ENCODE measurements at places on chromosomes 16 and 17. TPM values are rescaled to one million over a fixed set of nuclear protein-coding genes. Genes with fewer than 3 reads are reported as not detected.

DNA sequence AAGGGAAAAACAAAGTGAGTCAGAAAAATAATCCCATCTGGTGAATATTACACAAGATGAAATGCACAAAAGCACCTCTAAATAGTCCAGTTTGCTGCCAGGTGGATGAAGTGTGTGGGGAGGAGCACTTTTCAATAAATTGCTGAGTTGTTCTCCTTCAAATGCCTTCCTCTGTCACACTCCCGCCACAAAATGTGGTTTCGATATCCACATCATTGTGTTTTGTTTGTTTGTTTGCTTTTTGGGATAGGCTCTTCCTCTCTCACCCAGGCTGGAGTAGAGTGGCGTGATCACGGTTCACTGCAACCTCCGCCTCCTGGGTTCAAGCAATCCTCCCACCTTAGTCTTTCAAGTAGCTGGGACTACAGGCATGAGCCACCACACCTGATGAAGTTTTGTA lies 24.6 kb upstream of the SHISA9 start:
- no peak for DNase-seq

- no peak for DNase-seq
Measured at GRCh38 chr17:42759982-42760651, 910 bp upstream of the RAMP2 start.

DNA sequence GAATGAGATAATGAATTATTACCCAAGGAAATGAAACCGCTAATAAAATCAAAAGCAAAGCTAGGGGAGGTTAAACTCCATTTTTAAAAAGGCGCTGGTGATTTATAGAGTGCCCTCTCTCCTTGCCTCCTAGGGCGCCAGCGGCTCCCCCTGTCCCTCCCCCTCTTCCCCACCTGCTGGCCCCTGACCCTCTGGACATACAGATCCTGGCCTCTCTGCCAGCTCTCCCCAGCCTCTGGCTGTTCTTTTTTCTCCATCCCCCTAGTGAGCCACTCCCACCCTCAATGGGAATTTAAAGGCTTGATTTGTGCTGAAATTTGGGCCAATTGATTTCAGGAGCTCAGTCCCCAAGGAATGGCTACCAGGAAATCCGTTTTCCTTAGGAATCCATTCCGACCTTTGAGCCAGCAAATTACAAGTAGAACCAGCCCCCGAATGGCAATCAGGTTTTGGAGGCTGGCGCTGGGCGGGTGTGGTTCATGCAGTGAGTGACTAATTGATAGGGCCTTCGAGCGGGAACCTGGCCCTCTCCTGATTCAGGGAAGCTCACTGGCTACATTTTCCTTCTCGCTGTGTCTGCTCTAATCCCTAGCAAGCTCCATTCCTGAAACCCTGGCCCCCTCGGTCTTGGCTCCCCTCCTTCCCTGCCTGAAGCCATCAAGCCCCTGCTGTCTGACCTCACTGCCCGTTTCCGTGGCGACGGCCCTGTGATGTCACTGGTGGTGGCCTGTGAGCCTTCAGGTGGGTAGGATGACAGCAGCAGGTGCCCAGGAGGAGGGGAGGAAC lies 141.9 kb upstream of the SDK2 start:
- DNase-seq: no peak

GRCh38 chr16:22670551-22671041 lies 143.4 kb upstream of the HS3ST2 start:
- DNase-seq: no peak

DNA sequence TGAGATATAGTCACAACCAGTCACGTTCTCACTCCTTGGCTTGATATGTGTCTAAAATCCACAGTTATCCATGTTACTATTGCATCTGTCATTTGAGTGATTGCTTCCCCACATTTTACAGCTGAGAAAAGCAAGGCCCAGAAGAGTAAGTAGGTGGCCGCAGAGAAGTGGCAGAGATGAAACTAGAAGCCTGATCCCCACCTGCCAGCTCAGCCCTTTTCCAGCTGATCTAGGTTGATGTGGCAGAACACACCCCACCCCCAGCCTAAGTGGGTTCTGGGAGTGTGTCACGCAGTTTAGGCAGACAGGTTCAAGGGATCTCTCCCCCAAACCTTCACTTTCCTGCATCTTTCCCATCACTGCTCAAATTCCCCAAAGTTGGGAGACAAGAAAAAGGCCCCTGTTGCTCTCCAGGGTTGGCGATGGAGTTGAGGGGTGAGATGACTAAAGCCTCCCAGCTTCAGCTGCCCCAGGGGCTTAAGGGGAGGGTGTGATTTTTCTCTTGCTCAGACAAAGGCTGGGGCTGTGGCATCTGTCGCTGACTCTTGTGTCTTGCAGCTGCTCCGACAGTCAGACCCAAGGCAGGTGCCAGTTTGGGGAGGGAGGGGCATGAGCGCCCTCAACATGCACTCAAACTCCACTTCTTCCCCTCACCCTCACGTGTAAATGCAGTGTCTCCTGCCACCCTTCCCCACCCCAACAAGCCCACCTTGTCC lies 48.9 kb upstream of the LHX1 start:
- DNase-seq: no peak

DNA sequence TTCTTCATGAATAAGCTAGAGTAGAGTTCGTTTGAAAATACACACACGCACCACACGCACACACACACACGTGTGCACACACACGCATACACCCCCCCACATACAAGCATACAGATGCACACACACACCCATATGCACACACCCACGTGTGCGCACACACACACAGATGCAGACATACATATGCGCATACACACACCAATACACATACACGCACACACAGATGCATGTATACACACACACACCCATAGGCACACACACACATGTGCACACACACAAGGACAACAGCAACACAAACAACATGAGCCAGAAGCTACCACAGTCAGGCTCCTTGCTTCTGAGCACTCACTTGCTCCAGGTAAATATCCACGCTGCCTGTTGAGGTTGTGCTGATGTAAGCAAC lies 5.1 kb downstream of the IFT140 start:
- no peak for DNase-seq

DNA sequence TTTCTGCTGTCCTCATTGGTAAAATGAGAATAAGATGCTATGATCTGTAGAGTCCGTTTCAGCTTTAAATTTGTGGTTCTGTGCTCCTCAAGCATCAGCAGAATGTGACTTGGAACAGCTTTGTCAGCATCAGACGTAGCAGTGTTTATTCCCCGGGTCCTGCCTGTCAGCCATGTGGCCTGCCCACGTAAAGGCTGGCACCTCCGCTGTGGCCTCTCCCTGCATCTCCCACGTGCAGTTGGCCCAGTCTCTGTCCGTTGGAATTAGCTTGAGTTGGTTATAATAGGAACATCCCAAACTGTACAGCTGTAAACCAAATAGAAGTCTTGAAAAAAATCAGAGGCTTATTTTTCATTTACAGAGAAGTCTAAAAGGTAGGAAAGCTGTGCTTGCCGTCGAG lies 61.7 kb downstream of the ARHGAP44 start:
- DNase-seq: no peak

- peak; percentile 25 for DNase-seq
Measured at GRCh38 chr17:40035162-40035559, 19.0 kb downstream of the MED24 start.

- DNase-seq: peak; percentile 45
Measured at GRCh38 chr16:78503602-78504001, 404.1 kb downstream of the WWOX start.

- DNase-seq: peak; percentile 38
Measured at GRCh38 chr17:7084088-7084487, 4.0 kb upstream of the CLEC10A start.

DNA sequence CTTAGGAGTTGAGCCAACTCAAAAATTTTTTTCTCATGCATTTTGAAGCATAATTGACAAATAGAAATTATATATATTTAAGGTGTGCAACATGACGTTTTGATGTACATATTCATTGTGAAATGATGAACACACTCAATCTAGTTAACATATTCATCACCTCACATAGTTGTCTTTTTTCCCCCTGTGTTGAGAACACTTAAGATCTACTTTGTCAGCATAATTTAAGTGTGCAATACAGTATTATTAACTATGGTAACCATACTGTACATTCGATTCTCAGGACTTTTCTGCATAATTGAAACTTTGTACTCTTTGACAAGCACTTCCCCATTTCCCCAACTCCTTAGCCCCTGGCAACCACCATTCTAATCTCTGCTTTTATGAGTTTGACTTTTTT lies 192.2 kb upstream of the ZKSCAN2 start:
- no peak for DNase-seq

Gene KCNG4
- total RNA-seq: not detected

Measured in fibroblast of lung (primary cell).